NCI-H1092 treated with DMSO at 0.1 percent for 48 hours (cell line): ENCODE measurements at places on chromosomes 6 and 20.
A peak's percentile ranks its signal among the peaks of the same experiment; 100 is the strongest.

DNA sequence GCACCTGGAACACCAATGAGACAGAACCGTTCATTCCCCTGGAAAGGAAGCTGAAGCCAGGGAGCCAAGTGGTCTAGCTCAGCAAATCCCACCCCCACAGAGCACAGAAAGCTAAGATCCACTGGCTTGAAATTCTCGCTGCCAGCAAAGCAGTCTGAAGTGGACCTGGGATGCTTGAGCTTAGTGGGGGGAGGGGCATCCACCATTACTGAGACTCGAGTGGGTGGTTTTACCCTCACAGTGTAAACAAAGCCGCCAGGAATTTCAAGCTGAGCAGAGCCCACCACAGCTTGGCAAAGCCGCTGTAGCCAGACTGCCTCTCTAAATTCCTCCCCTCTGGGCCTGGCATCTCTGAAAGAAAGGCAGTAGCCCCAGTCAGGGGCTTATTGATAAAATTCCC, 53.1 kb downstream of the KIF16B start:
- no peak for DNase-seq

DNA sequence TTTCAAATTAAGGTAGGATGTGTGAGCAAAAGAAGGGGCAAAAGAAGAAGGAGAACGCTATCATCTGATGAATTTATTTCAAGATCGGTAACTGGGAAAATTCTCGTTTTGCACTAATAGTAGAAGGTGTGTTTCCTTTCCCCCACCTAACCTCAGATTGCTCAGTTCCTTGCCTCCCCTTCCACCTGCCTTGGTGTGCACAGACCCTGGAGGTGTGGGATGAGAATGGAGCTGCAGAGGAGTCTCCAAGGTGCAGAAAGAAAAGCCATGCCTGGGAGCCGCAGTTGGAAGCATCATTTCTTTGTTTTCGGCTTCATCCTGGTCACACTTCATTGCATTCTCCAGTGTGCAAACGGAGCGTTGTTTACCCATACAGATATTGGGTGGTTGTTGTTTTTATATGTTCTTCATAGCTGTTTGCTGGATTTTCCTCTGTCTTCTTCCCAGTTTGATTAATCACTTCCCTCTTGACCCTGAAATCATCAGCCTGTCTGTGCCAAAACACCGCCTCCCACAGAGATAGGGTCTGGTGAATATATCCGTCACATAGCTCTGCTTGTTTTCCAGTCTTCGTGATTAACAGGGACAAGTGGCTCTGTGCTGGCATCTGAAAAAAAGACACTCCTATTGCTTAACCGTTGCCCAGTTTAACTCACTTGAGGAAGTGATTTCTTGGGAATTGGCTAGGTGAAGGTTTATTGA, 40.2 kb upstream of the NEDD9 start:
- DNase-seq, result no peak

- no peak for DNase-seq
These were observed 18.8 kb upstream of the IER3 start for GRCh38 chr6:30763155-30763617.

DNA sequence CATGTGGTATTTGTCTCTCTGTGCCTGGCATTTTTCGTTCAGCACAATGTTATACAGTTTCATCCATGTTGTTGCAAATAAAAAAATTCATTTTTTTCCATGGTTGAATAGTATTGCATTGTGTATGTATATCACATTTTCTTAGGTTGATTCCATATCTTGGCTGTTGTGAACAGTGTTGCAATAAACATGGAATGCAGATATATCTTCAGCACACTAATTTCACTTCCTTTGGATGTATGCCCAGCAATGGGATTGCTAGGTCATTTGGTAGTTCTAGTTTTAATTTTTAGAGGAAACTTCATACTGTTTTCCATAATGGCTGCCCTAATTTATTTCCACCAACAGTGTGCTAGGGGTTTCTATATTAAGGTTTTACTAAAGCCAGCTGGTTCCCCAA, 52.6 kb downstream of the GFRAL start:
- DNase-seq, result no peak

GRCh38 chr20:48278961-48279481, 493.7 kb upstream of the SULF2 start:
- no peak for DNase-seq

- no peak for DNase-seq
These were observed 19.0 kb upstream of the BPI start for GRCh38 chr20:38284893-38285444.

DNA sequence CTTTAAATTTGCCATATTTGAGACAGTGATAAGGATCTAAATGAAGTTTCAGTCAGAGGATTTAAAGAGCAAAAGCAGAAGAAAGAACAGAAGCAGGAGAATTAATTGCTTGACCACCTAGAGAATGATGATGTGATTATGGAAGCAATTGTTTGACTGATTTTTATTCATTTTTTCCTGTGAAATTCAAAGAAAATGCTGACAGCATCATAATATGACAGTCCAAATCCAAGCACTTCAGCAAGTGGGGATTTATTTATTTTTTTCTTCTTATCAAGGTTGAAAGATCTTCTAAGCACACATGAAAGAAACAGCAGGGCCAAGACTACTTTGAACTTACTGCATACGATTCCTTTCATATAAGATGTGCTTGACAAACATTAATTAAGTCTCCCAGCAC, 125.2 kb downstream of the BMP2 start:
- DNase-seq, result no peak

DNA sequence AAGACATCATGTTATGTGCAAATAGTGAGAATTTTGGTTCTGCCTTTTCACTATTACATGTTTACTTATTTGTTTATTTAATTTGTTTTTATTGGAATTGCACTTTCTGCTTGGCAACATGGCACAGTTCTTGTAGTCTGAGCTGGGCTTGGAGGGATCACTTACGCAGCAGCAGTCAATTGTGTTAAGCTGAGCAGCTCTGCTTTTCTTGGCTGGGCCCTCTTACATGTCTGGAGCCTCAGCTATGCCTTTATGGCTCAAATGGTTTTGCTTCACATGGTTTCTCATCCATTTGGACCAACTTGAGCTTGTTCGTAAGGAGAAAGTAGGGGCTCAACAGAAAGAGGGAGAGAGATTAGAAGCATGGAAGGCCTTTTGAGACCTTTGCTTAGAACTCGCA, 327.5 kb upstream of the EPHA7 start:
- no peak for DNase-seq

DNA sequence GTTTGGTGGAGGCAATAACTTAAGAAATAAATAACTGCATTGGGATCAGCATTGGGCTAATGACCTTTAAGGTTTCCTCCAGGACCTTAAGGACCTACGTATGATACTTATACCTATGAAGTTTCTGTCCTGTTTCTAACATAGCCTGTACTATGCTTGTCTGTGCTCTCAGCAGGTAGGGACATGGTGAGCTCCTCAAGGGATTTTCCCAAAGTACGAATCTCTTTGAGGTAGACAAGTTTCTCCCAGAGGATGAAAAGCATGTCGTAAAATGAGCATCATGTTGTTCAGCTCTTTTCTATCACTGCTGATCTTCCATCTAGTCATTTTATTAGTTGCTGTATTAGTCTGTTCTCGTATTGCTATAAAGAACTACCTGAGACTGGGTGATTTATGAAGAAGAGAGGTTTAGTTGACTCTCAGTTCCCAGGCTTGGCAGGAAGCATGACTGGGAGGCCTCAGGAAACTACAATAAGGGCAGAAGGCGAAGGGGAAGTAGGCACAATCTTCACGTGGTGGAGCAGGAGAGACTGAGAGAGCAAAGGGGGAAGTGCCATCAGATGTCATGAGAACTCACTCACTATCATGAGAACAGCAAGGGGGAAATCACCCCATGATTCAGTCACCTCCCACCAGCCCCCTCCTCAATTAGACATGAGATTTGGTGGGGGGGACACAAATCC, 77.8 kb upstream of the TGM3 start:
- no peak for DNase-seq

DNA sequence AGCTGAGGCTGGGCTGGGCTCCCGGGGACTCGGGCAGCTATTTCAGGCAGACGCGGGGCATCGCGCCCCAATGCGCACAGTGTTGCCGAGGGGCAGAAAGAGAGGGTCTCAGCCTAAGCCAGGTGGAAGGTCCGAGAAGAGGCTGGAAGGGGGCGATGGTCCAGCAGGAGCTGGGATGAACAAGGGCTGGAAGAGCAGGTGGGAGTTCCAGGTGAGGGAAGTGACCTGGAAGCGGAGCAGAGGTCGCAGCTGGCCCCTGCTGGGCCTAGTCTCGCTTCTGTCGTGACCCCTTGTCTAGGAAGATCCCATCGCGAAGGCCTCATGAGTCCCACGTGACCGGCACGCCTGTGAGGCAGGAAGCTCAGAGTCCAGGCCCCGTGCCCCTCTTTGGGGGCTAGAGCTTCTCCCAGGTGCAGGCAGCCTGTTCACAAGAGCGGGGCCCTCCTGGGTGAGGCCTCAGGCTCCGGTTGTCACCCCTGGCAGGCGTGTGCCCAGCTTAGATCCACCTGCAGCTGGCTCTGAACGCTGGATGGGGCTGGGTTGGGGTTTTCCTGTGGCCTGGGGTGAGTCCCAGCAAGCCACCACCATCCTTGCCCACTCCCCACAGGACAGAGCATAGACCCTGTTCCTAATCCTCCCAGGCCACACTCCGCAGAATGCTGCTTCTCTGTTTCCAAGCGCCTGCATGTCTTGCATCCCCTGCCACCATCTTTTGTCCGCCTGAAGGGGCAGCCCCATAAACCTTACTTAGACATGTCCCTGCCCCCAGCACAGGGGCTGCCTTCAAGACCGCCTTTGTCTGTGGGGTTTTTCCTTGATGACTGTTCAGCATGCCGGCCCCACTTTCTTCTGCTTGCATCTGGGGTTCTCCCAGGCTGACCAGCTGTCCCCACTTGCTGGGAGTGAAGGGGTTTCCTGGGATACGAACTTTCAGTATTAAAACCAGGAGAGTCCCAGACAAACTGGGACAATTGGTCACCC, 15.1 kb downstream of the SLC22A3 start:
- no peak for DNase-seq

- peak; percentile 8 for DNase-seq
These were observed 622 bp downstream of the SS18L1 start for GRCh38 chr20:62143957-62144825.

GRCh38 chr6:11702089-11702488, 76.5 kb downstream of the ADTRP start:
- no peak for DNase-seq

DNA sequence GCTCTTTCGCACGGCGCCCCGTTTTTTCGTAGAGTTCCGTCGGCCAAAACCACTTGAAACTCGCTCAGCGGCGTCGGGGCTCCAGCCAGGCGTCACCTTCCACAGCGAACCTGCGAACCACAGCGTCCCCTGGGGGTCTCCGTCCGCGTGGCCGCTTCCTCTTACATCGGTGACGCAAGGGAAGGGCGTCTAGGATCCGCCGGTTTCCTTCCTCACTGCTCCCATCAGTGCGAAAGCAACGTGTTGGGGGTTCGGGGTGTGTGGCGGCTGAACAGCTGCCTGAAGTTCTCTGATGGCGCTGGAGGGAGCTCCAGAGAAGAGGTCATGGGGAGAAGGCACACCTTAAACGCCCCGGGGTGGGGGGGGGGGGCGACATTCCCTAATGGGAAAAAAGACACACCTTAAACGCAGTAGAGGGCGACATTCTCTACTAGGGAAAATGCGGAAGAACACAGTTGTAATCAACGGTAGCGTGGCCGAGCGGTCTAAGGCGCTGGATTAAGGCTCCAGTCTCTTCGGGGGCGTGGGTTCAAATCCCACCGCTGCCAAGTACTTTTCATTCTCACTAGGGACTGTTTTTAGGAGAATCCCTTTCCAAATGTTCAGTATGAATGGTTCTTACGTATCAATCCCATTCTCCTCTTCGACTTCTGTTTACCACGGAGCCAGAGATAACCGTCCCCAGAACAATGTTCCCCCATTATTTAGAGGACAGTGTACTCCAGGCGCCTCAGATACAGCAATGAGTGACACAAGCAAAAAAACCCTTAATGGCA, 16.4 kb downstream of the ZNF311 start:
- no peak for DNase-seq

DNA sequence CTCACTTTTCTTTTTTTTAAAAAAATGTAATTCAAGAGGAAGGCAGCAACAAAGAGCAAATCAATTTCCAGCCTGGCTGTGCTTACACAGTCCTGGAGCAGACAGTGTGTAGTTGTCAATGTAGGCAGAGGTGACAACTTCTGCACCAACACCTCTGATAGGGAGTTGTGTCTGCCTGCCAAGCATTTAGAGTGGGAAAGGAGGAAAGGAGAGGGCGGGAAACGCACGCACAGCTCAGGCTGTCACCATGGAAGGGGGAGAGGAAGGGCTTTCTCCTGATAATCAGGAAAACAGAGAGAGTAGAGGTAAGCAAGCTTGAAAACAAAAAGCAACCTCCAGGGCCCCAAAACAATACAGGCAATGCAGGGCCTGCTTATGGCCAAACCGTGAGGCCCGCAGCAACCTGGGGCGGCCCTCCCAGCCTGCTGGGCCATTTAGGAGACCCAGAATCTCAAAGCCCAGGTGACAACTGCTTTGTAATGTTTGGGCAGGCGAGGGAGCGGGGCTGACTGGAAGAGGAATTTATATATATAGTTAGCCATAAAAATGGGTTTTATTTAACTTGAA, 41.5 kb upstream of the GFOD1 start:
- DNase-seq, result no peak

DNA sequence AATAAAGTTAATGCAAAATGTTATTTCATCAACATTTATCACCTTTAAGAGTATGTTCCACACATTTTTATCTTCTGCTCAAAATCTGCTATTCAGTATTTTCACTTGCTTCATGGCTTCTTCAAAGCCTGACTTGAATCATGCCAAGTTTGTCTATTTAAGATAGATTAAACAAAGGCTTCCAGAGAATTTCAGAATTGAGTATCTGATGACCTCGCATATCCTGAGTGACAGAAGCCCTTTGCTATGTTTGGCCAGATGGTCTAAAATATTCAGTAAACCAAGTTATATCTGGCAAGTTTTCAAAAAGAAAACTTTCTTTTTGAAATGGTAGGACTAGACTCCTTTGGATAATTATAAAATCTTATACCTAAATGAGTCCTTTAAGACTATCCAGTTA, 348.9 kb upstream of the KCNQ5 start:
- no peak for DNase-seq

- DNase-seq, result no peak
These were observed 9.3 kb downstream of the SLC9A8 start for GRCh38 chr20:49821870-49822331.

DNA sequence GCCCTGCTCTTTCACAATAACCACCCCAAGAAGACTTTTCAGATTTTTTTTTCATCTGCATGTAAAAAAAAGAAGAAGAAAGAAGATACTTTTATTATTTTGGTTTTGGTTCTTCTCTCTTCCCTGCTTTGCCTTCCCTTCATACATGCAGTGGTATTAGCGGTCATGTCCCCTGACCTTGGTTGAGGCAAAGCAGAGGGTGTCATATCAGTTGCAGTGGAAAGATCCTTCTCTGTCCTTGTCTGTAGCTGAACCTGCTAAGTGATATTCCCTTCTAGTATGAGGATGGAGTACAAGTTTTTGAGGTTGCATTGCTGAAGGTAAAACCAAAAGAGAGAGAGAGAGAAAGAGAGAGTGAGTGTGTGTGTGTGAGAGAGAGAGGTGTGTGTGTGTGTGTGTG, 345.7 kb downstream of the UTRN start:
- DNase-seq, result no peak
